ENCODE measurements at places on chromosomes 4 and X.
A peak's percentile ranks its signal among the peaks of the same experiment; 100 is the strongest.

- peak; percentile 59 for DNase-seq
These were observed 36.2 kb downstream of the ARHGAP10 start for GRCh38 chr4:147768113-147768512.

DNA sequence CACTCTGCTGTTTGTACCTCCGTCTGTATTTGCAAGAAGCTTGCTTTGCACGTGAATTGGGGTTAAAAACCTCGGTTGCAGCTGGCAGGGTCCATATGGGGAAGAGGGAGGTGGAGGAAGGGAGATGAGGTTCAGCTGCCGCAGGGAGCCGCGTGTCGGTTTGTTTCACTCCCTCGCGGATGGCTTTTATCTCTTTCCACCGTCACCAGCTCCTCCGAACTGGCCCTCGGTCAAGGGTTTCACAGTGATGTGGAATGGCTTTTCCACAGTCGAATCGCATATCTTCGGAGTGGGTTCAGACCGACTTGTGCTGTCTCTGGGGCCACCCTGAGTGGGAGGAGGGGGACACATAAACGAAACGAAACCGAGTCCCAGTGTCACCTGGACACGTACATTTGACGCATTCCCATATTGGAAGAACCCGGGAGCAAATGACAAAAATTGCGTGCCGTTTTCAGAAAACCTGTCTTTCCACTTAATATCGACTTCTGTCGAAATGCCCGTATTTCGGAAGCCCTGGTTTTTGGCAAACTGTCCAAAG is 929 bp downstream of the ZBTB33 start:
- no peak for DNase-seq

GRCh38 chr4:94531991-94532789 is 80.4 kb downstream of the PDLIM5 start:
- DNase-seq, result no peak

DNA sequence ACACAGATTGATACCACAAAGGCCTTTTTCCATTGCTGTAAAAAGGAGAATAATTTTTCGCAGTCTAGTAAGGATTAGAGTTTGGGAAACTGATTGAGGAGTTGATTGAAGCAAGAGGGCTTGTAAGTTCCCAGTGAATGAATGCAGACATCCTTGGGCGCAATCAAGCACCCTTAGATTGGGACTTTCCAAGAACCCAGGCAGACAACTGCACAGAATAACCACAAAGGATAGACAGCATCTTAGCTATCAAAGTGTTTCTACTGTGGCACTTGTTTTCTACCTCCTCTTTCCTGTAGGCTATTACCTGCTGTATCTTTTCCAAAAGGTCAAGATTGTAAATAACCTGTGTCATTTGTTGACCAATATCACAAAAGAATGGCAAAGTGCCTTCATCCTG is 2.6 kb downstream of the COX18 start:
- DNase-seq, result no peak

DNA sequence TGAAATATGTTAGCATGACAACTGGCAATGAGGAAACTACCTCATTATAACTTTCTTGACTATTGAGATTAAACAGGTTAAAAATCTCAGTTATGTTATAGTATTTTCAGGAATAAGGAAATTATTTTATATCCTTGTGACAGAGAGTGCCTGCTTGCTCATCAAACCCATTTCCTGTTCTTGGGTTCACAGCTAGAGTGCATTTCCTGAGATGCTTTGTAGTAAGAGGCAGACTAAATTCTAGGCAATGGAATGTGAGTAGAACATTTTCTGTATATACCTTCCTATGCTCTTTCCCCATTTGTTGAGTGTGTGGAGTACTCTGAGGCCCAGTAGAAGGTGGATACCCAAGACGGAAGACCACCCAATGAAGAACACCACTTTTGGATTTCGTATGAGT is 96.9 kb upstream of the CASK start:
- no peak for DNase-seq

DNA sequence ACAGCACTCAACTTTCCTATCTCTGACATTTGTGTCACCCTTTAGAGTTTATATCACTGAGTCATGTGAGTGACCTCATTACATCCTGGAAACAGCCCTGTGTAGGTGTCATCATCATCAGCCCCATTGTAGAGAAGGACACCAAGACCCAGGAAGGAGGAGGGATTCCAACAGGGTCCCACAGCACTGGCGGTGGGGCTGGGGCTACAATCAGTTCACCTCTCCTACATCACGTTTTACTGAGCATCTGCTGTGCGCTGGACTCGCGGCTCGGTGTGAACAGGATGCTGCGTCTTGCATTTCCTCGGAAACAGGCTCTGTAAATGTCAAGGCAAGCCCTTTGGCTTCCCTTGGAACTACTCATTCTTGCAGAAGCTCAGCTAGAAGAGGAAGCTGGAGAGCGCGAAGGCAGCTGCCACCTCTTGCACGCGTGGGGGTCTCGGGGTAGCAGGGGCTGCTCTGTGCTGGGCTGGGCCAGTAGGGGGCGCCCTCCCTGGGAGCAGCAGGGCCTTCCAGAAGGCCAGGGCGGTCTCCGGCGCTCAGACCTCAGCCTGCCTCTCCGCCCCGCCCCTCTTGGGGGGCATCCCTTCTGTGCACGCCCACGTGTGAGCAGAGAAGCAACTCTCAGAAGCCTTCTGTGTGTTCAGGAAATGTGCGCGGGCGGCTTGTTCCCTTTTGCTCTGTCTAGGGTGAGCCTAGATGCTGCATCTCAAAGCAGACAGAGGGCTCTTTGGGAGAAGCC is 29.0 kb downstream of the REELD1 start:
- DNase-seq, result no peak

- DNase-seq, result no peak
These were observed 4.1 kb upstream of the CD38 start for GRCh38 chr4:15774020-15774420.

DNA sequence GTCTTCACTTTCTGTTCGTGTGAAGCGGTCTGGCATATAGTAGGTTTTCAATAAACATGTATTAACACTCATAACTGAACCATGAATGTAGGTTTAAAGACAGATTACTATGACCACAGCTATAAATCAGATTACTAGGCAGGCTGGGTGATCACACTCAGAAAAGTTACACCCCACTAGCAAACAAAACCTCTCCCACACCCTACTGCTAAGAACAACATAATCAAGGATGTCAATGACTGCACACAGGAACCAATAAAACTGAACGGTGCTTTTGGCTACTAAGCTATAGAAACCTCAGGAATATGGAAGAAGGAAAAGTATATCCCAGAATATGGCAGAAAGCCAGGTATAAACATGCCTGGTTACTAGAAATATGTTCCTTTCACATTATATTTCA is 676.9 kb downstream of the SMARCA1 start:
- DNase-seq, result no peak

- no peak for DNase-seq
These were observed 61.1 kb upstream of the MTM1 start for GRCh38 chrX:150507251-150507856.

GRCh38 chr4:127668770-127669169 is 36.0 kb downstream of the INTU start:
- DNase-seq, result no peak

- no peak for DNase-seq
These were observed 50.6 kb downstream of the ZGRF1 start for GRCh38 chr4:112585977-112586736.

DNA sequence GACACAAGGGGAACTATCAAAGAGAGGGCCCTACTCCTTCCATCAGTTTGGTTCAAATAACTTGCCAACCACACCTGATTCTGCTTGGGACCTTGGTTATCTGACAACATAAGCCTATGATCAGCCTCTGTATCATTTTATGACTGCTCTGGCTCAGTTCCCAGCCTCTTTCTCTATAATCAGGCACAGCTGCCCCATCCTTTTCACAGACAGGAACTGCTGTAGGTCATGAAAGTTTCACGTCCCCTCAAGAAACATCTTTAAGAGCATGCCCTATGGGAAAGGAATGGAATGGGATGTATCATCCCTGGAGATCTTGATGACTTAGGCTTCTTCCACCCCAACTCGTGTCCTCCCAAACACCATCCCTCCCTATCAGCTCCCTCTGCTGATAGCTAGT is 243.4 kb downstream of the AR start:
- DNase-seq, result no peak

- no peak for DNase-seq
These were observed 28.6 kb downstream of the TRPC3 start for GRCh38 chr4:121923306-121923705.

GRCh38 chrX:117957128-117957527 is 159.5 kb downstream of the KLHL13 start:
- DNase-seq, result no peak

DNA sequence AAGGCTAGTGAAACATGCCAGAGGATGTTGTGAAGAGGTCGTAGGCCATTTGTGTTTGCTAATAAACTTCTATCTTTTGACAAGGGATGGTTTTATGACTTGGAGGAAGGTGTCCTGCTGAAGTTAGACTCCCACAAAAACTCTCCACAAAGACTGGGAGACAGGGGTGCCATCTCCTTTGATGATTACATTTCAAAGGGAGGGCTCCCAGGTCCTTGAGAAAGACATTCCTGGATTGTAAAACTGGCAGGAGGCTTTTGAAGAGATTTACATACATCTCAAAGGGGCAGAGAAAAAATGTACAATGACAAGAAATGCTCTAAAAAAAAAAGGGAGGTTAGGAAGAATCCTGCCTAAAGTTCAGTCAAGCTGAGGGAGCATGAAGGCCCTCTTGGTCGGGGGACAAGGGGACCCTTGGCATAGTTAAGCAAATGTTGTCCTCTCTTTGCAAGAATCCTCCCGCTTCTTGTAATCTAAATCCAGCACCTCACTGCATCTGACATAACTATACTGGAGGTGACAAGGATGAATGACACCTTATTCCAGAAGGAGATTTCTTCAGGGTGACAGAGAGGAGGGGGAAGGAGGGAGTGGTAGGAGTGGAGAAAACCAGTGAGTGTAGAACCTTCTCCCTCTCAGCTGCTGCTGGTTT is 41.1 kb upstream of the MGST2 start:
- DNase-seq, result no peak

DNA sequence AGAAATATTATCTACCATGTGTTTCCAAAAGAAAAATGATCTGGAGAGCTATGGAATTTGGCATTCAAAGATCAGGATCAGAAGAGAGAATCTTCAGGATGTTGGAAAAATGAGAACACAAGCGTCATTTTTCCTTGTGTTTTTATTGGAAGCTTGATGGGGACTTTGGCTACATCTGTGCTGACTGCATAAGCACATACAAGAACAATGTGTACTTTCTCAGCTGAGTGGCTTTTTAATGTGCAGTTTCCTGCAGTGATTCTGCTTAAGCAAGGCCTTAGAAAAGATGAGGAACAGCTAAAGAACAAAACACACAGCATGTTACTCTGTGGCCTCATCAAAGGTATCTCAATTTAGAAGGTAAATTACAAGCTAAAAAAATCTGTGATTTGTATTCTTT is 1039.9 kb downstream of the GLUD2 start:
- no peak for DNase-seq

DNA sequence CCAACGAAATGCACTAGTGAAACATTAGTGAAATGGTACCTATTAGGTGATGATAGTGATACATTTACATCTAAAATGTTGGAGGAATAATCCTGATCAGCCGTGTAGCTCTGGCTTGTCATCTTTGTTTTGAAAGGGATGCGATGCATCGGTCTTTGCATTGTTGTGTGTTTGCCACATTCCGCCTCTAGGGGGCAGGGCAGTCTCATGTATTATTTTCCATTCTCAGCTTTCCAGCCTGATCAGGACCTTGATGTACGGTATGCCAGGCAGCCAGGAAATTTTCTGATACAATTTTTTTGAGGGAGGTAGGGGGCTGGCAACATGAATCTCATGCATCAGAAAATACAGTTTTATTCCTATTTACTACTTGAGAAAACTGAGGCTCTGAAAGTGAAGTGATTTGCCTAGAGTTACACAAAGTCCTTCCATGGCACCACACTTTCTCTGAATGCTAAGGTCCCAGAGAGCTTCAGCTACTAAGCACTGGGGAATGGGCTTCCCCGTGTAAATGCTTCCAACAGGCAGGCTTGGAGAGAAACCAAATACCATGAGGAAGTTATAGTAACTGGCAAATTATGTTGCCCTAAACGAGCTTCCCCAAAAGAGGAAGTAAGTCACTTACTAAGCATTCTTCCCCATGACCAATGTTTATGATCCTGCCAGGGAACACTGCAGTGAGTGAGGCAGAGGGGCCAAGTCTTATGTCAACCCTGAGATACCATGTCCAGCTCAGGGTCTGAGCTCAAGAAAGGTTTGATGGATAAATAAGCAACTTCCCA is 31.8 kb upstream of the IQSEC2 start:
- DNase-seq, result peak; percentile 30

DNA sequence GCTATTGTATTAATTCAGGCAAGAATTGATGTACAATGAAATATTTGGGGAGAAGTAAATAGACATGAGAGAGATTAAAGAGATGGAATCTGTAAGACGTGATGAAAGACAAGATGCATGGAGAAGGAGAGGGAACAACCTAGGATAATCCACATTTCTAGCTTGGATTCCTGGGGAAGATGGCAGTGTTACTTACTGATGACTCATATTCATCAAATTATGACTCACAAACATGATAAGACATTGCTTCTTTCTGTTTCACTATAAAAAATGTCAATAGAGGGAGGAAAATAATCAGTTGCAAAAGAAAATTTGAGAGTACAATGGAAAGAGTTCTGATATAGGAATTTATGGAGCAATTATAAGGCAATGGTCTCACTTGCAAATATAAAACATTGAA is 104.1 kb upstream of the BMP3 start:
- DNase-seq, result peak; percentile 23

- DNase-seq, result no peak
These were observed 512 bp downstream of the NOP14 start for GRCh38 chr4:2962614-2963174.

GRCh38 chr4:77127215-77127614 is 29.8 kb upstream of the CCNG2 start:
- DNase-seq, result no peak

DNA sequence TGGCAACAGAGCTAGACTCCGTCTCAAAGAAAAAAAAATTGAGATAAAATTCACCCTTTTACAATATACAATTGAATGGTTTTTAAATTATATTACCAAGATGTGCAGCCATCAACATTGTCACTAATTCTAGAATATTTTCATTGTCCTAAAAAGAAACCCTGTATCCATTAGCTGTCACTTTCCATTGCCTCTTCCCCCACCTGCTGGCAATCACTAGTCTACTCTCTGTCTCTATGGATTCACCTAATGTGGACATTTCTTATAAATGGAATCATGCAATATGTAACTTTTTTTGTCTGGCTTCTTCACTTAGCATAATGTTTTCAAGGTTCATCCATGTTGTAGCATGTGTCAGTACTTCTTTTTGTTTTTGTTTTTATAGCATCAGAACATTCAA is 20.8 kb downstream of the ABHD18 start:
- no peak for DNase-seq

DNA sequence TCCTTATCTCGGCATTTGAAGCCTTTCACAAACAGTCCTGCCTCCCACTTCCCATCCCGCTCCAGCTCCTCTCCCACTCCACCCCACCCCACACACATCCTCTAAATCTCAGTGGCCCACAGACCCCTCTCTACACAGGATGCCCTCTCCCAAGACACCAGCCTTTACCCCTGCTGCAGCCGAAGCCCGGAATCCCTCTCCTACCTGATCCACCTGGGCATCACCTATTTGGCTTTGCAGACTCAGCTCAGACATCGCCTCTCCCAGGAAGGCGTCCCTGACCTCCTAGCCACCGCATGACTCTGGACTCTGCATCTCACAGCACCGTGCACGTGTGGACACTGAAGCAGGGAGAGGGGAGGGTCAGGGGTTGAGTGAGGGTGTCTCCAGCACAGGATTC is 11.5 kb downstream of the PPP2R2C start:
- DNase-seq, result no peak

Measured in HS-5 (cell line).